ENCODE measurements at places on chromosomes 16 and 17.

- no peak for DNase-seq
Measured at GRCh38 chr17:28501421-28502284, 4.5 kb upstream of the FOXN1 start.

DNA sequence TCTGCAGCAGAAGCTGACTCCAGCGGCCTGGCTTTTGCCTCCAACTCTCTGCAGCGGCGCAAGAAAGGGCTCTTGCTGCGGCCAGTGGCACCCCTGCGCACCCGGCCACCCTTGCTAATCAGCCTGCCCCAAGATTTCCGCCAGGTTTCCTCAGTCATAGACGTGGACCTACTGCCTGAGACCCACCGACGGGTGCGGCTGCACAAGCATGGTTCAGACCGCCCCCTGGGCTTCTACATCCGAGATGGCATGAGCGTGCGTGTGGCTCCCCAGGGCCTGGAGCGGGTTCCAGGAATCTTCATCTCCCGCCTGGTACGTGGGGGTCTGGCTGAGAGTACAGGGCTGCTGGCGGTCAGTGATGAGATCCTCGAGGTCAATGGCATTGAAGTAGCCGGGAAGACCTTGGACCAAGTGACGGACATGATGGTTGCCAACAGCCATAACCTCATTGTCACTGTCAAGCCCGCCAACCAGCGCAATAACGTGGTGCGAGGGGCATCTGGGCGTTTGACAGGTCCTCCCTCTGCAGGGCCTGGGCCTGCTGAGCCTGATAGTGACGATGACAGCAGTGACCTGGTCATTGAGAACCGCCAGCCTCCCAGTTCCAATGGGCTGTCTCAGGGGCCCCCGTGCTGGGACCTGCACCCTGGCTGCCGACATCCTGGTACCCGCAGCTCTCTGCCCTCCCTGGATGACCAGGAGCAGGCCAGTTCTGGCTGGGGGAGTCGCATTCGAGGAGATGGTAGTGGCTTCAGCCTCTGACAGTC is 1.3 kb downstream of the PARD6A start:
- DNase-seq: no peak

GRCh38 chr16:23464196-23464595 is 11.2 kb upstream of the COG7 start:
- no peak for DNase-seq

GRCh38 chr17:76166168-76166567 is 25.1 kb upstream of the FOXJ1 start:
- no peak for DNase-seq

- no peak for DNase-seq
Measured at GRCh38 chr16:30335598-30336474, 19.3 kb downstream of the CD2BP2 start.

DNA sequence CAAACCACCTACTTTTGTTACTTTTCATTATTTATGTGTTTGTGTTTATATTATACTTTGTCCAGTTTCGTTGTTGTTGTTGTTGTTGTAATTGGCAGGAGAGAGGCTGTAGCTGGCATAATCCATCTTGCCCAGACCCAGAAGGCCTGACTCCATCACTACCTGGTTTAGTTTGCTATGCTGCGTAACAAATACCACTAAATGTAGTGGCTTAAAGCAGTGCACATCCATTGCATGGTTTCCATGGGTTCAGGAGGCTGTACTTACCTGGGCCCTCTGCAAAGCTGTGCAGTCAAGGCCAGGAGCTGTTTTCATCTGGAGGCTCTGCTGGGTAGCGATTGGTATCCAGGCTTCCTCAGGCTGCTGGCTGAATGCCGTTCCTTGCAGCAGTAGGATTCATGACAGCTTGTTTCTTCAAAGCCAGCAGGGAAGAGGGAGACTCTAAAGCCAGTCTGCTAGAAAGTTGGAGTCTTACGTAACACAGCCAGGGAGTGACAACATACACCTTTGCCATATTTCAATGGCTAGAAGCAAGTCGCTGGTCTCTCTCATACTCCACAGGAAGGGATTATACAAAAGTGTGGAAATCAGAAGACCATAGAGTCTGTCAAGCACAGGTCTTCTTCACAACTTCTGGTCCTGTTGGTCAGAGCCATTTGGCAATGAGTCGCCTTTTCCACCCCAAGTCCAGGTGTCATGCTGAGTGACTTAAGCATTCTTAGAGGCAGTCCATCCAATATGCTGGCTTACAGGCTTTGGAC is 41.1 kb downstream of the TNRC6C start:
- no peak for DNase-seq

- DNase-seq: no peak
Measured at GRCh38 chr17:66429680-66430079, 127.3 kb downstream of the PRKCA start.

- DNase-seq: no peak
Measured at GRCh38 chr16:68997564-68997963, 107.9 kb upstream of the HAS3 start.

DNA sequence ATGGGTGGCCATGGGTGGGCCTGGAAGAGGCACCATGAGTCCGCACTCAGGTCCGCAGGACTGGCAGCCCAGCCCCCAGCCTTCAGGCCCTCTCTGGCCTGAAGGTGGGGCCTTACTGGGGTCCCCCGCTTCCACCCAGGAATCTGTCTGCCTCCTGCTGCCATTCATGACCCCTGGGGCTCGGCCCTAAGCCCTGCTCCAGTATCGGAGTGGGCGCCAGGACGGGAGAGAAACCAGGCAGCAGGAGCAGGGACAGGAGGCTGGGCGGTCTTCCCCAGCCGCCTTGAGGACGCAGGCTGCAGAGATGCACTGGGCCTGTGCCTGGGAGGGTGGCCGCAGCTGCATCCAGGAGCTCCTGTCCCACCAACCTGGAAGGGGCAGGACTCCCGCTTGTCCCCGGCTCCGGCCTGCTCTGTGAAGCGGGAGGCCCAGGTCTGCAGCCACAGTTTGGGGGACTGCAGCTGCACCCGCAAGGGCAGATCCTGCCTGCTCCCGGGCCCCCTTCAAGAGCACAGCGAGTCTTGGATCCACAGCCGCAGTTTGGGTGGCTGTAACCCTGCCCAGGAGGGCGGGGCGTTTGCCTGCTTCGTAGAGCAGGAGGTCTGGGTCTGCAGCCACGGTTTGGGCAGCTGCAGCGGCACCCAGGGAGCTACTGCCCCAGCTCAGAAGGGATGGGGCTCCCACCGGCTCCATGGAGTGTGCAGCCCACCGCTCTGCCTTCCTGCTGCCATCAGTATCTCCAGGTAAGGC is 81.8 kb upstream of the DNAJA2 start:
- DNase-seq: no peak

DNA sequence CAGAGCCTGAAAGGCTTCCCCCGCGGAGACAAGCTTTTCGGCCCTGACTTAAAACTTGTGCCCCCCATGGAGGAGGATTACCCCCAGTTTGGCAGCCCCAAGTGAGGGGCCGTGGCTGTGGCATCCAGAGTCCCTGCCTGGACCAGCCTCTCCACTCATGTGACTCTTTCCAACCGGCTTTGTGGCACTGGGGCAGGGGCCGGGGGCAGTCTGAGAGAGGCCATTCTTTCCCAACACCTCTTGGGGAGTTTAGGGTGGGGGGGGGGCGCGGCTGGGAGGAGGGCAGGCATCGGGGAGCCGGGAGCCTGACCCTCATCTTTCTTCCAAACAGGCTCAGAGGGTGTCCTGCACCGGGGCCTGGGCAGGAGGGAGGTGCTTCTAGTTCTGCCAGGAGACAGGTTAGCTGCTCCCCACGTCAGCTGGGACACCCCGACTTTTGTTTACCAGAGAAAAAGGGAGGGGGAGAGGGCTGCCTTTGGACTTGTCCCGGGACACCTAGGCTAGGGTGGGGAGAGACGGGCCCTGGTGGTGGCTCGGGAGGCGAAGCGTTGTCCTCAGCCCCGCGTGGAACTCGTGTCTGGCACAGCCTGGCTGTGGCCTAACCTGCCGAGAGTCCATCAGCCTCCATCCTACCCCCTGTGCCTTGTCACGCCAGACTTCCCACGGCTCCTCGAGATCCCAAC is 7.3 kb upstream of the SERPINF1 start:
- DNase-seq: no peak

- no peak for DNase-seq
Measured at GRCh38 chr17:55223524-55223923, 41.2 kb upstream of the HLF start.

DNA sequence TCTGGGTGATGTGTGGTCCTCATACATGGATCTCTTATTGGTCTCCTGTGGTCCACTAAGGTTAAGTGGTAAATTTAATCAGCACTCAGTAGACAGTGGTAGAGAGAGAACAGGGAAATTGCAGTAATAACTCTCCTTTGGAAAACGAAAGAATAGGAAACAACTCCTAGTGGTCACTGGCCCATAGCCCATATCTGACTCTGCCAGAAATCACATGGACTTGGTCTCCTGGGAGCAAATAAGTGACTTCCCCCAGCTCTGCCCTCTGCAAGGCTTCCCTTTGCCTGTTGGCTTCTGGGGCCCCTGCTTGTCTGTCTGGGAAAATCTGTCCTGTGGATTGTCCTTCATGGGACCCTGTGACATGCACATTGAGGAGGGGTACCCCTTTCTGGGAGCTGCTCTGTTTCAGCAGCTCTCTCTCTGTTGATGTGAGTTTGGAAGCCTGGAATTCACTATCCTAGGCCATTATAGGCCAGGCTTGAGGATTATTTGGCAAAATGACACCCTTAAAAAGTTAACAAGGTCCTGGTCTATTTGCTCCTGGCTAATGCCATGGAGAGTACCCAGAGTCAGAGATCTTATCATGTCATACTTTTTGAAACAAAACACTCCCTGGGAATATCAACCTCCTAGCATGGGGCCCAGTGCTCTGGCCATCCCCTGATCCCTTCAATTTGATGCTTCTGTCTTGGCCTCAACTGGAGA is 58.0 kb upstream of the HNF1B start:
- DNase-seq: no peak

DNA sequence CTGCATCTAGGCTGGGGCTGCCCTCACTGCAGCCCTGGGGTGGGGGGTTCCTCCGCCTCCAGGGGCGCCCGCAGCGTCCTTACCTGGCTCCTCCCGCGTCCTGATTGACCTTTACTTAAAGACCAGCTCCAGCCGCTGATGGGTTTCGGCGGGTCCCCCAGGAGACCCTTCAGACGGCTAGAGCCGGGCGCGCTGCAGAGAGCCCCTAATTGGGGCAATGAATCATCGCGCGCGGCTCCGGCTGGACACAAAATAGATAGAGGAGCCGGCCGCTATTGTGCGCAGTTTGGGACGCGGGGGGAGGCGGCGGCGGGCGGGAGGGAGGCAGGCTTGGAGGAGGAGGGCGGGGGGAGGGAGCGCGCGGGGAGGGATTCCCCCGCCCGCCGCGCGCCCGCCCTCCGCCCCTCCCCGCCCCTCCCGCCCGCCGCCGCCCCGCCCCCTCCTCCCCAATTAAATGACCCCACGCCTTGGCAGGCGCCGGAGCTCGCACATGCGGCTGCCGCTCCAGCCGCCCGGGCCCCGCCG is 56.5 kb upstream of the CIBAR2 start:
- DNase-seq: no peak

- DNase-seq: no peak
Measured at GRCh38 chr16:89369266-89369895, 121.0 kb downstream of the ANKRD11 start.

DNA sequence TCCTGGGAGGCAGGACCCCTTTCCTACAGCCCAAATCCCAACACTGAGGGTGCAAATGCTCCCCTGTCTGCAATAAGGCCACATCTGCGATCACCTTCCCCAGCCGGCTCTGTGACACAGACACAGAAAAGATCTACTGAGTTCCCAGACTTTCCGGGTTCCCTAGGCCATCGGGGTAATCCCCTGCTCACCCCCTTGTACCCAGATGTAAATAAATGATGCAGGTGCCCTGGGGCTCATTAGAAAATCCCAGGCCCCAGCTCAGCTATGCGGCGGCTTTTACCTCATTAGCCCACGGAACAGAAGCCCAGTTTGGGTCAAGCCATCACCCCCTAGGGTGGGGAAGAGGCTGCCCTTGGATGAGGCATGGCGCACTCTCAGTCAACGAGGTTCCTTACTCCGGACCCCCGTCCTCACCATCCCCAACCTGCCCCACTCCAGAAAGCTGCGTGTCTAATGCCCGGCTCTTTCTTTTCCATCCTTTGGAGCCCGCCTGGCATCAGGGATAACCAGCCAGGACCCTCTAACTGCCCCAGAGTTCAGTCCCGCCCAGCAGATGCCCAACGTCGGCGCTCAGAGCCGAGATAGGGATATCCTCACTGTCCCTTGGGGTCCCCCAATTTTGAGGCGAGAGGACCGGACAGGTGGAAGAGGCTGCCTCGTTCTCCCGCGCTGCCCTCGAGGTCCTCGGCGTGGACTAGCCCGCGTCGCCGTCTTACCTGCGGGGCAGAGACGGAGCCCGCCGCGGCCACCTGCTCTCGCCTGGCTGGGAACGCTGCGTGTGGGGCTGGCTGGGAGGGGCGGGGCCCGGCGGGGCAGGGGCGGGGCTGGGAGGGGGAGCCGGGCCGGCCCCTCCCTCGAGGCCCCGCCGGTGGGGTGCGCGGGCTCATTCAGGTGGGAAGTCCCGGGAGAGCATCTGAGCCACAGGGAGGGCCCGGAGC is at the start of gene ZNF385C:
TSS of gene ZNF385C (minus strand) at position 783 of the 941 bp plus-strand sequence. CDS start 35,417 bp downstream, outside the sequence.
- peak; percentile 26 for DNase-seq

DNA sequence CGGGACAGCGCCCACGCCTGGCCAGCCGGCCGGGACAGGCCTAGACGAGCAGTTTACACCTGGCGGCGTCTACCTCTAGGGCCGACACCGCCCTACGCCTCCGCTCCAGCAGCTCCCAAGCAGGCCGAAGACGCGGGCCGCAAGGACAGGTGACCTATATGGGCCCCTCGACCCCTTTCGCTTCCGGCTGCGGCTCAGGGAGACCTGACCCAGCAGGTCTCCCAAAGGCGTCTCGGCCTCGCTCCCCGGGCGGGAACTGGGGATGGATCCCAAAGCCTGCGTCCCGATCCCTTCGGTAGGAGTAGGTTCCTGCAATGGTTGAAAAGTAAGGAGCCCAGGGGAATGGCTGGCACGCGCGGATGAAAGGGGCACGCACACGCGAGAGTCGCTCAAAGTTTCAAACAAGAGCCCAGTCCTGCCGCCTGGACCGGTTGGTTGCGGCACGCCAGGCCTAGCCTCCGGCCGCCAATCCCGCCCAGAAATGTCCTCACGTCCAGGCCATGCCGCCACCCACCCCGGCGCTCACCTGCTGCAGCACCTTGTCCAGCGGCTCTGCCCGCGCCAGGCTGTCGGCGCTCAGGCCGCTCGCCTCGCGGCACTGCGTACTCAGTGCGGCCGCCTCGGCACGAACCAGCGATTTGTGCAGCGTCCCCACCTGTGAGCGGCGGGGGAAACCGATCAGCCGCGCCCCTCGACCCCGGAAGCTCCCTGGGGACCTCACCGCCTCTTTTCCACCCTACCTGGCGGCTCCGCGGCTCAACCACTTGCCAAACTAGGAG is 630 bp downstream of the ESRP2 start:
- DNase-seq: no peak

DNA sequence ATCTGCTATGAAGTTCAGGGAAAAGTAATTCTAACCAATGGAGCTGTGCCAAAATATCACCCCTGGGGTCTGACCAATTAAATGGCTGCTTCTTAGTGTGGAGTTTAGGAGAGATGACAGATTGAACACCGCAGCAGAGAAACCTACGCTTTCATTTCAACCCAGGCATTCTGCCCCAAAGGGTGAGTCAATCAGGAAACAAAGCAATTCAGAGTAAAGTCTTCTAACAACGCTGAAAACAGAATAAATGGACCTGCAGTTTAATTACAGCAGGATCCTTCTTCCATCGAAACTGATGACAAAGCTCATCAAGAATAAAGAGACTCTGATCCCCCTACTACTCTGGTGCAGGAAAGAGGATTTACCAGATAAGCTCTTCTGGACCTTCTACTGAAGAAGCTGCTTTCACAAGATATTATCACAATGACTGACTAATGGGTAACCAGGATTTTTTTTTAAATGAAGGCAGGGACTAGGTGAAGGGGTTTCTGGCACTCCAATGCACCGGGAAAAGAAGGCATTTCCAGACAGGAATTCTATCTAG is 16.7 kb downstream of the RFFL start:
- peak; percentile 32 for DNase-seq

All from stimulated activated CD4-positive, alpha-beta T cell treated with anti-CD3 and anti-CD28 coated beads, TNF-alpha, amount 100 ng/mL, for 4 hours (primary cell).